Kidney capillary endothelial cell (primary cell): ENCODE measurements at places on chromosomes 5 and 9.

GRCh38 chr5:66209350-66209749, 65.2 kb downstream of the SREK1 start:
- DNase-seq, result no peak

DNA sequence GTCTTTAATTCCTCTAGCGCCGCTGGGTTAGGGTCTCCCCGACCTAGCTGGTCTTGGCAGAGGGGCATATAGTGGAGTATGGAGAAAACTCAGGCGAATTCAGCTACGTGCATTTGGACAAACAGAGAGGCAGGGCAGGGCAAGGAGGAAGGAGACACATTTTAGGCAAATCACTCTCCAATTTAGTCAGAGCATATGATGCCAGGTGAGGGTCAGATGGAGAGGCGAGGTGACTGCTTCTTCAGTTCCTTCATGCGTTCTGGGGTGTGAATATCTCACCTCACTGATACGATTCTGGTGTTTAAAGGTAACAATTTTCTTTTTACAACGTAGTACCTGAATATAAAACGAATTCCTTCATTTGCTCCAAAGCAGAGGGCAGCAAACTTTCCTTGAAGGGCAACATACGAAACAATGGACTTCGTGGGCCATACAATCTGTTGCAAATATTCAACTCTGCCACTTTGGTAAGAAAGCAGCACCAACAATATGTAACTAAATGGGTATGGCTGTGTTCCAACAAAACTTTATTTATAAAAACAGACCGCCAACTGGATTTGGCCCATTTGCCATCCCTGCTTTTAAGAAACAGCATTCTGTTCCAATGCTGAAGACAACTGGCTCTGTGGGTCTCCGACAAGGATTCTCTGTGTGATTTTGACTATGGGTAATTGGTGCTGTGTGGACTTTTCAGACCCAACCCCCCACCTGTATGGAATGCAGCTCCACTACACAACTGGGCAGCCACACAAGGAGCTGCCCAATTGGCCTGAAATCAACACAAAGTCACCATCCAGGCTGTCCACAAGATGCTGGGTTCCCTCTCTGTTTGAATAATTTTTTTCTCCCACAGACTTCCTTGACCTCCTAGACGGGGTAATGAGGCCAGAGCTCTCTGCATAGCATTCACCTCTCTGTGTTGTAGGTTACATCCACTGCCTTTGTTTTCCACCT, 53.8 kb downstream of the RAPGEF1 start:
- DNase-seq, result no peak

GRCh38 chr5:139049780-139050179, 148.4 kb downstream of the SIL1 start:
- no peak for DNase-seq

DNA sequence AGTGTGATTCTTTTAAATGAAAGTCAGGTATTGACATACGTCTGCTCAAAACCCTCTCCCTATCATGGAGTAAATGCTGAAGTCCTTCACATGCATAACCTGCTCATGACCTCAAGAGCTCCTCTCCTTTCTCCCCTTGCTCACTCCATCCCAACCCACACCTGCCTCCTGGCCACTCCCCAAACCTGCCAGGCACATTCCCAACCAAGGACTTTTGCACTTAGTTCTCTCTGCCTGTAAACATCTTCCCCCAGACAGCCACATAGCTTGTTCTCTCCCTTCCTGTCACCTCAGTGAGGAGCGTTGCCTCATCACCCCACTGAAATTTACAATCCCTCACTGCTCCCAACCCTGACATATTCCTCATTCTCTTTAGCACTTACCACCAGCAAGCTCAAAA, 8.7 kb downstream of the SETD9 start:
- no peak for DNase-seq

DNA sequence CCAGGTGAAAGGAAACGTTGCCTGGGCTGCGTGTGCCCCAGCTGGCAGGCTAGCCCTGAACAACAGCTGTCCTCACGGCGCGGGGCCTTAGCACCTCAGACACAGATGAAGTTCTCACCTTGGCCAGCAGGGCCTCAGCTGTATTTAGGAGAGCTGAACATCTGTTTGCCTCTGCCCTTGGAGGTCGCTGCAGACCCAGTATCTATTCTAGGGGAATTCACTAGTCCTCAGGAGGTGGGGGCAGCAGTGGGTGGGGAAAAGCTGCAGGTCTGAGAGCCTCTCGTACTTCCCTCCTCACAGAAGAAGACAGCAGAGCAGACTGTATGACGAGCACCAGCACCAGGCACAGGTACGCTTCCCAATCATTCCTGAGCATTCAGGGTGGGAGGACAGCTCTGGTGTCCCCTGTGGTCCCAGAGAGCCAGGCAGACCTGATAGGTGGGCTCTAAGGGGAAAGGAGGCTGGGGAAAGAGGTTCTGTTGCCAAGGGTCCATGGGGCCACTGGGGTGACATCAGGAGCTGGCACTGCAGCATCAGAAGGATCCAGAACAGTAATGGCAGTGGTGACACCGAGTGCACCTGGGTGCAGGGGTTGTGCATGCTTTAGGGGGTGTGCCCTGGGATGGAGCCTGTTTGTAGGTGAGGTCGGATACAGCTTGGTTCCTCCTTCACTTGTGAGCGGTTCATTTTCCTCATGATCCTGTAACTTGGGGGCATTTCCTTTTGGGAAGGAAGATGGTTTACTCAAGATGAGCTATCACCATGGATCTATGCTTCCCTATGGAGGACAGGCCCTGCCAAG, 13.8 kb downstream of the CD74 start:
- DNase-seq, result no peak
